ENCODE measurements at places on chromosomes 7 and 10.

DNA sequence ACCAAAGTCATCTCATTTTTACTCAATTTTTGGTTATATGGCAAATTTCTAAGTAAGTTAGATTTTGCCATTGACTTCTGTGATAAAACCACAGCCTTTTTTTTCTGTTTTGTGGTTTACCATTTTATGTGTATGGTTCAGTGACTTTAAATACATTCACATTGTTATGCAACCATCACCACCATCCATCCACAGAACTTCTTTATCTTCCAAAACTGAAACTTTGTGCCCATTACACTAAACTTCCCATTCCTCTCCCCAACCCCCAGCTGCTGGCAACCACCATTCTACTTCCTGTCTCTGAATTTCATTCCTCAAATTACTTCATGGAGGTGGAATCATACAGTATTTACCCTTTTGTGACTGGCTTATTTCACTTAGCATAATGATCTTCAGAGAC lies 280.4 kb upstream of the TCERG1L start:
- DNase-seq: no peak

GRCh38 chr7:55539380-55539779 lies 32.9 kb downstream of the VOPP1 start:
- DNase-seq: no peak

GRCh38 chr7:35465791-35466336 lies 212.0 kb upstream of the TBX20 start:
- DNase-seq: no peak

DNA sequence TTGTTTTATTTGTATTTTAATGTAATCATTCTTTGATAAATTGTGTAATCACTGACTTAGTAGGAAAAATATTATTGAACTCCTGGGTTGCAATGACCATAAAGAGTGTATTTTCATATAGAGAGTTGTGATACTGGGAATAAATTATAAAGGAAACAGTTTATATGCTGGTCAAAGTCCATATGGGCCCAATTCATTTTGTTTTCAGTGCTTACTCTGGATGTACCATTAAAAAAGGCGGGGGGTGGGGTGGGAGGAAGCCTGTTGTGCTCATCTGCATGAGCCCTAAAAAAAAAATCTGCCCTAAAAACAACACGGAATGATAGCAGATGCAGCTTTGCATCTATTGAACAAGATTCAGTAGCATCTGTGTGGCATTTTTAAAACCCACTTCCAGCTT lies 114.2 kb downstream of the BTRC start:
- no peak for DNase-seq

- DNase-seq: no peak
Observed at GRCh38 chr7:55387062-55387965, 22.2 kb downstream of the LANCL2 start.

- DNase-seq: no peak
Observed at GRCh38 chr10:99750641-99751040, 18.6 kb downstream of the CUTC start.

DNA sequence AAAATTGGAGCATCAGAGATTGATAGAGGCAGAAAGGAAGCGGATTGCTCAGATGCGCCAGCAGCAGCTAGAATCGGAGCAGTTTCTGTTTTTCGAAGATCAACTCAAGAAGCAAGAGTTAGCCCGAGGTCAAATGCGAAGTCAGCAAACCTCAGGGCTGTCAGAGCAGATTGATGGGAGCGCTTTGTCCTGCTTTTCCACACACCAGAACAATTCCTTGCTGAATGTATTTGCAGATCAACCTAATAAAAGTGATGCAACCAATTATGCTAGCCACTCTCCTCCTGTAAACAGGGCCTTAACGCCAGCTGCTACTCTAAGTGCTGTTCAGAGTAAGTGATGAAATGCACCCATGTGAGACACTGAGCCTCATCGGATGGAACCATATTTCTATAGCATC lies 33.1 kb downstream of the STAMBPL1 start:
- no peak for DNase-seq

DNA sequence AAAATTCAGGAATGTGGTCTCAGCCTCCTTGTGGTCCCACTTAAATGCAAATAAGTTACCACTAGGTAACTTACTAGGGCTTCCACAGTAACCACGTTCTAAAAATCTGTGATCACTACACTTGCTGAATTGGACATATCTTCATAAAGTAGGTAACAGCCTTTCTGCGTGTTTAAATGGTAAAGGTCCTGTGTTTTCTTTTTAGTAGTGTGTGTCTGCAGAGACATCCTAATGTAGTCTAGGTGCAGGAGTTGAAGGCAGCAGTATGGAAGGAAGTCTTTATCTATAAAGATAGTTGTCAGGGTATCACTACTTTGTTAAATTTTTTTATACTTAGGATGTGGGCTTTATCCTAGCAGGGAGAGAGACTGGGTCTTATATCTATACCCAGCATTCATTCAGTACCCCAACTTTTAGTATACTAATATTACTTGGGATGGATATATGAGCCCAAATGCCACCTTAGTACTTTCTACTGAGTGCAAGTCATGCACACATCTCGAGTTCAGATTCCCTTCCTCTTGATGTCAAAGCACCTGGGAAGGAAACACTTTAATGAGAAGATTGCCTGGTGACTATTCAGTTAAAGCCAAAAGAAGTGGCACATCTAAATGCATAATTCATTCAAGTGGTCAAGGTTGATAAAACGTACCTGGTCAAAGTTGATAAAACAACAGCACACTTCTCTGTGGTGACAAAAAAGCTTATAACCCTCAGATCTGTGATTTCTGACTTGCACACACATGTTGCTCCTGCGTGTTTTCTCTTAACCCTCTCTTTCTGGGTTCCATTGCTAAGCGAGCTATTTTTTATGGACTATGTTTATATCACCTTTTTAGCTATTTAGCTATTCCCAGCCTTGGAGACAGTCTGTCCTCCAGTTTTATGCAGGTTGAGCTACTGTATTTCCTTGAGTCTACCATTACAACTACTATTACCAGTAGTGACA lies 281.1 kb upstream of the DKK1 start:
- no peak for DNase-seq

- no peak for DNase-seq
Observed at GRCh38 chr7:75042286-75042685, 31.3 kb downstream of the RCC1L start.

DNA sequence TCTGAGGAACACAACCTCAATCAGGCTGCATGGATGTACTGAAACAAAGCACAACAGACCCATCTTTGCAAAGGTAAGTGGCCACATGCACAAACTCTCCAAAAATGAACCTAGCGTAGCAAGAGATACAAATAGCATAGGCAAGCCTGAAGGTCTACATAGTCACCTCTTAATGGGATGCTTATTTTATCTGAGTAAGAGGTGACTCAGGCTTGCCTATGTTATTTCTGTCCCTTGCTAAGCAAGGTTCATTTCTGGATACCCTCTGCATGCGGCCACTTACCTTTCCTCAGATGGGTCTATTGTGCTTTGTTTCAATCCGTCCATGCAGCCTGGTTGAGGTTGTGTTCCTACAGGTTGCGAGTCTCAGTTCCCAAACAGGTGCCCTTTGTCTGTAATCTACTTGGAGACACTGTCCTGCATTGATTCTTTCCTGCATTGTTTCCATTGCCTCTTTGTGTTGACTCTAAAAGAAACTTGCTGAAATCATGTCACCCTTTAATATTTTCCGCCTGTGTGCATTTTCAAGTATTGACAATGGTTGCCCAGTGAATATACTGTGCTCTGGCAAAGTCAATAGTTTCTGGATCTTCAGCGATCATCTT lies 291.8 kb upstream of the LYZL1 start:
- no peak for DNase-seq

DNA sequence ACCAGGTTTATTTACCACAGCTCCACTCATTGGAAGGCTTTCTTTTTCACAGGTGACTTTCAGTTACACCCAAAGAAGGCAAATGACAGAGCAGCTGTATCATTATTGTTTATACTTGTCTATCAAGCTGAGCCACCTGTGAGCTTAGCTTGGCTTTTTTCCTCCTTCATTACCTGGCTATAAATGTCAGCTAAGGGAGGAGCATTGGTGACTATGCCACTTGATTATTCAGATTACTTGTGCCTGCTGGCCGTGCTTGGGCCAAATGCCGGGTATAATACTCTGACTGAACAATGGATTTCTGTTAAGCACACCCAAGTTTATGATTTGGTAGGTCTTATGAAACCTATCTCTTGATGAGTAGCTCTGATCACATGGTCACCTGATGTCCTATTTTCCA lies 9.9 kb upstream of the GNAT3 start:
- no peak for DNase-seq

DNA sequence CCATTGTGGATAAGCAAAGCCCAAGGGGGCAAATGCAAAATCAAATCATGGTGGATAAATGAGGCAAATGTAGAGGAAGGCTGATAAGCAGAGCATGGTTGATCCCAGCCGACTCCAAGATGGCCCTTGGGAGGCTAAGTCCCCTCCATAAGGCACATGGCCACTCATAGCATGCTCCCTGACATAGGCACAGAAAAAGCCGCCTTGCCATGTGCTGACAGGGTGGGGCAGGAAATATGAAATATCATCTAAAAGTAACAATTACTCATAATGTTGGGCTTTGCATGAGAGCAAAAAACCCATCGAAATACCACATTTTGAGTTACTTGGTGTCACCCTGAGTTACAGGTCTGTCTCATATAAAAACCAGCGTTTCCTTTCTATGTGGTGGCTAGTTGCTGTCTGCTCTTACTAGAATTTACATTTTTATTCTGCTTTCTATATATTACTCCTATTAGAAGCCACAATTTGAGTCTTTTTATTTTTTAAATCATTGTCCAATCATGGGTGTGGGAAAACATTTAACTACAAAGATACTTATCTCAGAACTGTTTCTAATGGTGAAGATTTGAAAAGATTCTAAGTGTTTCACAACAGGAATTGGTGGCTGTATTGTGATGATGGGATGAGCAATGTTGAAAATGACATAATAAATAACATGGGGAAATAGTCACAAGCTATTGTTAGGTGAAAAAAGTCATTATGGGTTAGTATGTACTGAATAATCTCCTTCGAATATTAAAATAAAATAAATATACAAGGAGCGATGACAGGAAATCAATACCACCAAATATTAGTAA lies 102.7 kb downstream of the CUBN start:
- peak; percentile 69 for DNase-seq

GRCh38 chr7:133854739-133855138 lies 272.4 kb upstream of the LRGUK start:
- no peak for DNase-seq

- DNase-seq: no peak
Observed at GRCh38 chr7:135215698-135216097, 4.4 kb upstream of the WDR91 start.

- no peak for DNase-seq
Observed at GRCh38 chr7:84812021-84812420, 374.8 kb downstream of the SEMA3D start.

- DNase-seq: no peak
Observed at GRCh38 chr7:68087401-68087800, 1090.8 kb downstream of the TYW1 start.

GRCh38 chr7:77570330-77571011 lies 33.4 kb downstream of the PTPN12 start:
- no peak for DNase-seq

GRCh38 chr10:130751851-130752250 lies 559.7 kb downstream of the TCERG1L start:
- no peak for DNase-seq

DNA sequence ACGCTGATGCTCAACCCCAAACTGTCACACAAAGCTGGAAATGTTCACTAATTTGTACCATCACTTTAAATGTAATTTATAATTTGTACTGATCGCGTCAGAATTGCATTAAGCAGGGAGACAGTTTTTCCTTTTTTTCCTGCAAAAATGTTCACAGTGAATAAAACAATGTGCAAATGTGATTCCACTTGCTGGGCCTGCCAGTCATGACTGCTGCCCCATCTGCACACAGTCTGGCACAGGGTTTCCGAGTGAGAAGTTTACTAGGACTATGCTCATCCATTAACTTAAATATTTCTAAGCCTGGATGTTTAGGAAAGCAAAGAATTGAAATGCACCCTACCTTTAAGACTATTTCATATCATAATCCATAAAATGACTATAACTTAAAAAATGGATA lies 99.6 kb downstream of the SORBS1 start:
- DNase-seq: no peak

DNA sequence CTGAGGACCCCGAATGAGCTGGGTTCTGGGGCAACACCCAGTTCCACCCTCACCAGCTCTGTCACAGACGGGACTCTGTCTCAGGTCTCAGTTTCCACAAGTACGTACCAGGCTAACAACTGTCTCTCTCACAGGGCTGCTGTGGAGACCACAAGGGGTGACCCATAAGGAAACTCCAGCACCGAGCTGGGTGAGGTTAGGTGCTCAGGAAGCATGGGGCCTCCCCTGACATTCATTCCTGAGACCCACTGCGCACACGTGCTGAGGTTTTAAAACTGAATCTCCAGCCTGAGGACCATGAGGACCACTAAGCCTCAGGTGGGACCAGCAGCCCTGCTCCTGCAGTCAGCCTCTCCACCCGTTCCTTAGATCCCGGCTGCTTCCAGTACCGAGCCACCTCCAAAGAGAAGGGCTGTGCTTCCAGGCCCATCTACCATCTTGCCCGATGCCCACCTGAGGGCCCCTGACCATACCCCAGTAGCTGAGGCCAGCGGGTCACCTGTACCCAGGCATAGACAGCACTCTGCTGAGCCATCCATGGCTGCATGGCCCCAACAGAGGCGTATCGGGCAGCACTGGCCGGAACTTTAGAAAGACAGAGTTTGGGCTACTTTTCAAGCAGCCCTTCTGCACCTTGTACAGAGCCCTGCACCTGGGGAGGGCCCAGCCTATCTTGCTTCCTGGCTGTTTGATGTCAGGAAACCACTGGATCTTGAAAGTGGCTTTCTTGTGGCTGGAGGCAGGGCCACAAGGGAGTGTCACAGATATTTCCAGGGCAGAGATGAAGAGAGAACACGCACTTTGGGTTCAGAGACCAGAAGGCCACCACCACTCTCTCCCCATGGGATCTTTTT lies 18.7 kb downstream of the HSPA12A start:
- no peak for DNase-seq

DNA sequence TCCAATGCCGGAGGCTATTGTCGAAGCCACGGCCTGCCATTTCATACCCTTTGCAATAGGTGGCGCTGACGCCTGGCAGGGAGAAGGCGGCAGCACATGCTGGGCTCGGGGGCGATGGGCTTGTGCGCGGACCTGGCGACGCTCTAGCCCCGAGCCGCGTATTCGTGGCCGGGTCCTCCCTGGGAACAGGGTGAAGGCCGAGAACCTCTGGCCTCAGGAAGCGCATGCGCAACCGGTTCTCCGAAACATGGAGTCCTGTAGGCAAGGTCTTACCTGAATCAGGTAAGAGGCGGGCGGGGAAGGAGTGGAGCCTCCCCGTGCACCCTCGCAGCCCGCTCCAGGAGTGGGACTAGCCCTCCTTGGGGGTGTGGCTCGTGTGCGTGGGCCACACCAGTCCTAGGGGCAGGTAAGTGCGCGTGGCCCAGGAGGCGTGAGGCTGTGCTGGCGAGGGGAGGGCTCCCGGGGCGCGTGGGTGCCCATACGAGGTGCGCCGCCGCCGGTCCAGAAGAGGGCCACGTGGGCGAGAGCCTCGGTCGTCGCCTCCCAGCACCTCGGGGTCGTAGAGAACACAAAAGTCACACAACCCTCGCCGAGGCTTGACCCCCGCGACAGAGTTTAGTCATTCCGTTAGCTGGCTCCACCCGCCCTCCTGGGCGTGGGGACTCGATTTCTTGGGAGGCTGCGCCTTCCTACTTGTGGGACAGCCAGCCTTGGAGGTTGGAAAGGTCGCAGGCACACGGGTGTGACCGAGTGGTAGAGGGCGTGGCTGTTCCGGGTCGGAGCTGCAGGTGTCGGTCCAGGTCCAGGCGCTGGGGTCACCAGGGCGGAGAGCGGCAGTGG lies 5.6 kb upstream of the MEST start:
- peak; percentile 47 for DNase-seq
